A549 treated with CpdA at 1 μM for 4 hours (cell line): ENCODE measurements at places on chromosomes 13 and 19. TPM values are rescaled to one million over a fixed set of nuclear protein-coding genes. Genes with fewer than 3 reads are reported as not detected.

The C19orf85 gene
- total RNA-seq = not detected in 5 replicates

The SLC6A16 gene
- total RNA-seq = 1.0 to 1.3 TPM (median 1.1 TPM) in 5 replicates

The IGFL1 gene
- total RNA-seq = 1.3 to 3.6 TPM (median 2.7 TPM) in 5 replicates

The PRODH2 gene
- 0.17 to 0.50 TPM (median 0.25 TPM) in 5 replicates for total RNA-seq

The DNAAF3 gene
- 5.2 to 7.2 TPM (median 6.9 TPM) in 5 replicates for total RNA-seq

The UBA52 gene
- 972 to 1,227 TPM (median 1,167 TPM) in 5 replicates for total RNA-seq

The ZNF850 gene
- 0.44 to 0.88 TPM (median 0.77 TPM) in 5 replicates for total RNA-seq

The SLC15A1 gene
- 0.03 to 0.07 TPM (median 0.04 TPM) in 3 of 5 replicates, not detected in the others for total RNA-seq

The ZNF677 gene
- total RNA-seq = not detected in 5 replicates
